CD14-positive monocyte (primary cell): ENCODE measurements at places on chromosomes 11 and 22.

DNA sequence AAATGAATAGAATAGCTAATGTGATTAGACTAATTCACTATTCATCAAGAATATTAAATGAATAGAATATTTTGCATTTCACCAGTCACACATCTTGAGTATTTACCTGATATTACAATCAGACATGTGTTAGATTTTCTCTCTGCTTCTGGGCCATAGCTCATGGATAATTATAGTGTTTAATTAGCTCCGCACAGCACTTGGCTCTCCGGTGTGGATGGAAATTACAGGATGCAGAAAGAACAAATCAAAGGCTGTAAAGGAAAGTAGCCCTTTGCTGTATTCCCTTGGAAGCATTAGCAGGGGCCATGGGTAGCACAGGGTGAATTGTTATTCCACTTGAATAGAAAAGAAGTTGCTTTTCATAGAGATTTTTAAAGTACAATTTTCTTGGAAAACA, 320.3 kb upstream of the SORL1-AS1 start:
- no peak for DNase-seq

GRCh38 chr22:29700206-29700899, 19.4 kb upstream of the CABP7 start:
- no peak for DNase-seq

GRCh38 chr11:94128291-94128745, 323 bp upstream of the PANX1 start:
- no peak for DNase-seq

DNA sequence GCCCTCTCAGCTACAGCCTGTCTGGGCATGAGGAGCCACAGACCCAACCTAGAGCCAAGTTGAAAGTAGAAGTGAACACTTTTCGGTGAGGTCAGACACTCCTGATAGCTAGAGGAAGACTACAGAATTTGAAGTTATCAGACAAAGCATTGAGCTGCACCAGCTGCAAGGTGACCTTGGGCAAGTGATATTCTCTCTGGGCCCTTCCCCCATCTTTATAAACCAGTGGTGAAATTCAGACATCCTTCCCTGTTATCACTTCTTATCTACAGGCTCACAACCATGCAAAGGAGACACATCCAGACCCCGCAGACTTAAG, 8.0 kb upstream of the PMM1 start:
- DNase-seq: no peak
